ENCODE measurements at places on chromosomes 1 and 21.

- no peak for DNase-seq
Measured at GRCh38 chr1:245587435-245588115, 432.8 kb downstream of the KIF26B start.

GRCh38 chr1:212805767-212806166 is 14.1 kb downstream of the TATDN3 start:
- no peak for DNase-seq

DNA sequence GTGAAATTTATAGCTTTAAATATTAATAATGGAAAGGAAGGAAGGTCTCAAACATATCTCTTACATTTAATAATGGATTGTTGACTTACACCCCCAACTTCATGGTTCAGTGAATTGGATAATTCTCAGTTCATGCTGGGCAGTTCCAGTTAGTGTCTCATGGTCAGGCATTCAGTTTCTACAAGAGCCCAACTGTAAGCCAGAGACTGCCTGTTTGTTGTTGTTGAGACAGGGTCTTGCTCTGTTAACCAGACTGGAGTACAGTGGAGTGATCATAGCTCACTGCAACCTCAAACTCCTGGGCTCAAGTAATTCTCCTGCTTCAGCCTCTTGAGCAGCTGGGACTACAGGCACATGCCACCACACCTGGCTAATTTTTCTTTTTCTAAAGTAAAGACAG is 5.0 kb upstream of the DMAP1 start:
- DNase-seq, result no peak

DNA sequence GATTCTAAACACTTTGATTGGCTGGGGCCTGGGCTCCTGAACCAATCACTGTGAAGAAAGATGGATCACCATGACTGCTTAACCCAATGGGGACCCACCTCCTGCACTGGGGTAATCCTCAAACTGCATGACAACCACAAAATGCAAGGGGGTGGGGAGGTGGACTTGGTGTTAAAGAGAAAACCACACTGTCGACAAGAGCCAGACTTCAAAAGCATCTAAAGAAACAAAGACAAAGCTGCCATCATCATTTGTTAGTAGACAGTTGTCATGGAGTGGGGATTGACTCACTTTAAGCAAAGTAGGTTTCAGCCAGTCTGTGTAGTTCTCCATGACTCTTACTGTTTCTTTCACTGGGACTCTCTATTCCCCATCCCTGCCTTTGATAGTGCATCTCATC is 433.8 kb downstream of the PLPP3 start:
- DNase-seq, result no peak

- no peak for DNase-seq
Measured at GRCh38 chr1:46612937-46613660, 3.5 kb downstream of the MOB3C start.

GRCh38 chr1:1181129-1181937 is 7.7 kb downstream of the TTLL10 start:
- DNase-seq, result no peak

GRCh38 chr1:53628286-53628955 is 110.5 kb downstream of the GLIS1 start:
- DNase-seq, result no peak

GRCh38 chr1:189431447-189431846 is 1046.2 kb downstream of the BRINP3 start:
- DNase-seq, result no peak

DNA sequence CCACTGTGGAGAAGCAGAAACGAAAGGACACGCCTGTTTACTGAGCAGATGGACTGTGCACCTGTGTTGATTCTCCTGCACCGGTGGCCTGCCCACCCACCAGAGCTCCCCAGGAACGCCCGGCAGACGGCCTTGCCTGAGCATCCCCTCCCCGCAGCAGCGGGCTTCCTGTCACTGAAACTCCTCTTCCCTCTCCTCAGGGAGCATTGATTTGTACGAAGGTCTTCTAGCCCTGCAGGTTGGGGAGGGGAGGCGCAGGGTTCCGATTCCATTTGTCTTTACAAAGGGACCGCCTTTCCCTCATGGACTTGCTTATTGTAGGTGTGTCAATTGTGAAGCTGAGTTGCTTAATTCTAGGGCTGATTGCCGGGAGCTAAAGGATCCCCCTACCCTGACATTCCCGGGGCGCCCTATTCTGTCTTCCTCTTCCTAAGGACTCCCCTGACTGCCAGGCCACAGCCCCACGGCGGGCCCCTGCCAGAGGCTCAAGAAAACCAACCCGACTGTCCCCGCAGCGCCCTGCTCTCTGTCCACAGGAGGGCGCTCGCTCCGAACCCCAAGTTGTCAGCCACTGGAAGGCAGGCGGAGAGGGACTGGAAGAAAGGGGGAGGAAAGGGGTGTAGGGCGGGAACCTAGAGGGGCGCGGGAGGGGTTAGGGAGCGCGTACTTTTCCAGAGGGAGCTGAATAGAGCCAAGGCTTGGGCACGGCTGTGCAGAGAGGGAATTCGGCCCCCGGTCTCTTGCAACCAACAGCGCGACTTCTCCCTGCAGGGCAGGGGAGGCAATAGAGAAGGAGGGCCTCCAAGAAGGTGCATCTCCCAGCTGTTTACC is 2.8 kb downstream of the S100A6 start:
- peak; percentile 66 for DNase-seq

DNA sequence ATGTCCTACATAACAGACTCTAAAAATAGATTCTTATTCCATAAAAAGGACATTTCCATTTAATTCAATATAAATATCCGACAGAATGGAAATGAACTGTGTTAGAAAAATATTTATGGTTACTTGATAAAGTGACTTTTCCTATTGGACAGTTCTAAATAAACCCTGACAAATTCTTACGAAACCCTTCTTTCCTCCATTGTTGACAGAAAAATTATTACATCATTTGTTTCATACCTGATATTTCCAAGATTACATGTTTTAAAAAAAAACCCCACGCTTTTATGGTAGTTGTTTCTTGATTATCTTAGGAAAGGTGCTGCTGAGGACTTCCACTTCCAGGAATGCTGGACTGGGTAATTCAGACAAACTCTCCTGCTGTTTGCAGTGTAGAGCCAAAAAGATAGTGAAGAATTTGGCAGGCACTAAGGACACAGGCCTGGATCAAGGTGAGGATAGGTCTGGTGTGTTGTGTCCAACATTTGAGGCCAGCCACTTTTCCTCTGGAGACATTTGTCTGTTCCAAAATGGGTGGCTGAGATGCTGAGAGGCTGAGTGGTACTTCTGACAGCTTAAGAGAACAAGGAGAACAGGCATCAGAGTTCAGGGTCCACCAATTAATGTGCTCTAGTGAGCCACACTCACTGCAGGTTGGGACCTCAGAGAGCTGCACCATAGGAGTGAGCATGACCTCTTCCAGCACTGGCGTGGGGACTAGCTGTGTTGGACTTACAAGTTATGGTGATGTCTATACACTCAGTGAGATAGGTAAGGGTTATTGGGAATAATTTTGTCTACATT is 7.0 kb upstream of the C1orf116 start:
- DNase-seq, result no peak

- no peak for DNase-seq
Measured at GRCh38 chr1:55124470-55124869, 85.1 kb downstream of the PCSK9 start.

GRCh38 chr1:51578383-51579109 is 38.3 kb upstream of the OSBPL9 start:
- DNase-seq, result no peak

GRCh38 chr1:243564814-243565213 is 285.2 kb downstream of the AKT3 start:
- DNase-seq, result no peak

GRCh38 chr1:204265665-204266064 is 51.9 kb upstream of the GOLT1A start:
- no peak for DNase-seq

GRCh38 chr1:21042929-21043605 is 133.6 kb downstream of the EIF4G3 start:
- no peak for DNase-seq

DNA sequence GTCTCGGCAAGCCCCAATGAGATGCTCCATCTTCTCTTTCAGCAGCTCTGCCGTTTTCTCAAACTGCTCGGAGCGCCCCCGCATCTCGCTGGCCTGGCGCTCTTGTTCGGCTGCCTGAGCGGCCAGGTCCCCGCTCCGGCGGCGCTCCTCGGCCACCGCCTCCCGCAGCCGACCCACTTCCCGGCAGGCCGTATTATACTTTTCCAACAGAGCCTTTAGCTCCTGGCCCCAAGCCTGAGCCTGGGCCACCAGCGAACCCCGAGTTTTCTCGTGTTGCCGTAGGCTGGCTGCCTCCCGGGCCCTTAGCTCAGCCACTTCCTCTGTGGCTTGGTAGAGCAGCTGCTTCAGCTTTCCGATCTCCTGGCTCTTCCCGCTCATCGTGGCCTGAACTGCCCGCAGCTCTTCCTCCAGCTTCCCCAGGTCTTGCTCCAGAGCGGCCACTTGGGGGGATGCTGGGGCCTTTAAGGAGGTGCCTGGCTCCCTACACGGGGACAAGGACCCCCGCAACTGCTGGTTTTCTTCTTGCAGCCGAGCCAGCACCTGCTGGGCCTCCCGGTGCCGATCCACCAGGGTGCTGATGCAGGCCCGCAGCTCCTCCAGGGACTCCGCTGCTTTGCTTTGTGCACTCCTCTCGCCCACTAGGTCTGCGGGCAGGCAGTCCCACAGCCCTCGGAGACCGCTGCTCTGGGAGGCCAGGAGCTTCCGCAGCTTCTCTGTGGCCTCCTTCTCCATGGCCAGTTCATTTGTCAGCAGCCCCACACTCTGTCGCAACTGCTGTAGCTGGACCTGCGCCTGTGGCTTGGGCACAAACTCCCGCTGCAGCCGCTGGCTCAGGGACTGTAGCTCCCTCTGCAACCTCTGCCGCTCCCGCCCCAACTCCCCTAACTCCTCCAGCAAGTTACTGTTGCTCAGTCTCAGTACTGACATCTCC is 13.4 kb upstream of the PIAS3 start:
- DNase-seq, result no peak

GRCh38 chr1:231070758-231071444 is 30.8 kb upstream of the FAM89A start:
- no peak for DNase-seq

DNA sequence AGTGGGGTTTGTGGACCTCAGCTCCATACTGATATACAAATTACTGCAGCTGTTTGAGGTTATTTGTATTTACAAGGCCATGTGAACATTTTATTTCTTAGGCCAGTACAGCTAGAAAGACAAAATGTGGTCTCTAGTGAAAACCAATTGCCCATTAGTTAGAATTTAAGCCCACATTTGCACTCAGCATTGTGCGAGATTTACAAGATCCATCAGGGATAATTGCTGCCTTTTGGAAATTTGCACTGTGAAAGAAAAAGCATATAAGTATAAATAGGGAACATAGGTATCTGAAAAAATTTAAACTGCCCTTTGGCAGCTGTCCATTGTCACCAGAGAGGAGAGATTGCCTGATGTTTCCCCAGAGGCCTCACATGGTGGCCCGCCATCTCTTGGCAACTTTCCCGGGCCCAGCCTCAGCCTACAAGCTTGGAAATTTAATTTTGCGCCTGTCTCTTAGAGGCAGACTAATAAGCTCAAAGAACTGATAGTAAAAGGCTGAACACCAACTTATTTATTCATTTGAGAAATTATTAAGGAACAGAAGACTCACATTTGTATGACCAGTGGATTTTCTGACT is 120.7 kb downstream of the MAP3K21 start:
- DNase-seq, result no peak

DNA sequence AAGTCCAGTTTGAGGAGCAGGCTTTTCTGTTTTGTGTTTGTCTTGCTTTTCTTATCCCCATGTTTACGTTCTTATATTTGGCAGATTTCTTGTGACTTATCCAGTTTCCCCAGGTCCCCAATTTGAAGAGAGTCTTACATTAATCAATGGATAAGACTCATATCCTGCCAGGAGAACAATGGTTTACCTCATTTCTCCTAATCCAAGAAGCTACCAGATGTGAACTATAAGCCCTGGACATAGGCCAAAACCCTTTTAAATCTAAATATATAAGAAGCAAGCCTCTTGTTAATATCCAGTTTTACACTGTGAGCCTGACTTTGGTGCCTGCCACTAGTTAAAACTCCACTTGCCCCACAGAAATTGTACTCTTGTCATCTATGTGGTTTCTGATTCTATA is 15.1 kb upstream of the COP1 start:
- DNase-seq, result no peak

GRCh38 chr1:67664048-67664447 is 21.0 kb upstream of the GADD45A start:
- no peak for DNase-seq

- DNase-seq, result no peak
Measured at GRCh38 chr1:38609166-38610025, 250.2 kb downstream of the RRAGC start.

DNA sequence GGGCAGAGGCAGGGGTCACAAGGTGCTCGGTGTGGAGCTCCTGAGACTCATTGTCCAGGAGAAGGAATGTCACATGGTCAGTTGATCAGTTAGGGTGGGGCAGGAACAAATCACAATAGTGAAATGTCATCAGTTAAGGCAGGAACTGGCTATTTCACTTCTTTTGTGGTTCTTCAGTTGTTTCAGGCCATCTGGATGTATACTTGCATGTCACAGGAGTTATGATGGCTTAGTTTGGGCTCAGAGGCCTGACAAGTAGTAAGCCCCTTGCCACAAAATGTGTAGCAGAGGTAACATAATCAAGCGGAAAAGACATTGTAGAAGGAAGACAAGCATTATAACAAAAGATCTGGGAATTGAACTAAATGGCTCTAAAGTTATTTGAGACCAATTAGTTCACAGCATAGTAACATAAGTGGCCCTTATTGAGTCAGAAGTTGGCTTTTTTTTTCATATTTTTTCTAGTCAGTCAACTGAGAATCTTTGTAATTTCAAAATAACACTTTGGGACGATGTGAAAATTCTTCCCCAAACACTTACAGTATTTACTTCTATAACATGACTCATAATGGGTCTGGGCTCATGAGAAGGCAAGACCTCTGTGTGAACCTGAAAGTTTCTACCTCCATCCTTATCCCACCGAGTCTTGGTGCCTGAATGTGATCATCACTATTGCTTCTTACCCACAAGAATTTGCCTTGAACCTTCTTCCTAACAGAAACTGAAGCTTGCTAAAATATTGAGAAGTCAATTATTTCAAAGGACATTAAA is 137.0 kb upstream of the DPT start:
- no peak for DNase-seq

DNA sequence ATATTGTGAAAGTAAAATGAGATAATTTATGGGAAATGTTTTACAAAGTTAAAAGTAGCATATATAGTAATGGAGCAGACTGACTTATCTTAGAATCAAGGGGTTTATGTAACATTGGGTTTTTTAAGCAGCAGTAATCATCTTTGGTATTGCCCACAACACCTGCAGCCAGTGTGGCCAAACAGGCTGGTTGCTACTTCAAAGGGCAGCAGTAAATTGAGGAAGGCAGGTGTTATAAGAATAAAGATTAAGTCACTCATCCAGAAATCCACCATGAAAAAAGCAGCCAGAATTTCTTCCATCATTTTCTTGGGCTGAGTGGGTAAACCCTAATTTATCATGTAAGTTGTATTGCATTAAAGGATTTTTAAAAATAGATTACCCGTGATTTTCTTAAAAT is 16.7 kb downstream of the DYNLT5 start:
- DNase-seq, result no peak
